NCI-H2081 (cell line): ENCODE measurements at places on chromosomes 3 and 15.

DNA sequence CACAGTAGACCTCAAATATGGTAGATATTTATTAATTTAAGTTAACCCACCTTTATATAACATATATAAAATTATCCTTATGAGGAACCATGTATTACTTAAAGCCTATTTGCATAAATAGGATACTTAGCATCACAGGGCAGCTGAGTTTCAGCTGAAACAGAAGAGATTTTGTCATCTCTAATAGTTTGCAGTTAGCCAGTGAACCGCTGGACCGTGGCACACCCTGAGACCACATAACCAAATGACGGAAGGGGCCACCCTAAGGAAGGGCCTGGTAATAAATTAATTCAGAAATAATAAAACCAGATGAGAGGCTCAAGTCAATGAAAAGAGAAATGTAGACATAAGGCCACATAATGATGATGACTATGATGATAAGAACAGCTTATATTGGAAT lies 107.7 kb downstream of the MYO5A start:
- no peak for DNase-seq

DNA sequence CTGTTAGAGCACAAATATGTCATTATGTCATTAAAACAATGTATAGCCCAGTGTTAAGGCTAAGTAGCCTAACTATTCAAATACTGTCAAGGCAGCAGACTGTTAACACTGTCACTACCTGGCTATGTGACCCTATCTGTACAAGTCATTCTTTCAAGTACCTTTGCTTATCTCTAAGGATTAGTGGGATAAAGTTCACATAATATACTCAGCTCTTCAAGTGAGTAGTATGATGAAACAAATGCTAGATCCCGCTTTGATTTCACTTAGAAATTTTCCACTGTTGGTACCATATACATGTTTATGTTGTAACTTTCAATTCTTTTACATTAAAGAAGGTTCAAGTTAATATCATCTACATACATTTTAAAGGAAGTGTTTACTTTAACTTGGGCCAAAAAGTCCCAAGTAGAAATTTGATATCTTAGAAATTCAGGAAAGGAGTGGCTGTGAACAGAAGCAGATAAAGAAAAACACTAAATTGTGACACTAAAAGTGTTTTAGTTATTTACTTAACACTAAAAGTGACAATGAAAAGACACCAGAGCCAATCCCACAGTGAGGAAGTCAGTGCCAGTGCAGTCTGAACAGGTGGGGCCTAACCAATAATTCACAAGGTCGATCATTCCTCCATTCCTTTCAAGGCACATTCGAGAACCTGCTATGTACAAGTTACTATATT lies 4.8 kb upstream of the RFX7 start:
- no peak for DNase-seq

GRCh38 chr3:185187391-185187790 lies 34.5 kb upstream of the C3orf70 start:
- no peak for DNase-seq

- DNase-seq: peak; percentile 23
Measured at GRCh38 chr3:183824761-183825455, 469 bp downstream of the MAP6D1 start.

- DNase-seq: no peak
Measured at GRCh38 chr3:14725013-14725412, 50.1 kb downstream of the C3orf20 start.

- no peak for DNase-seq
Measured at GRCh38 chr3:162295323-162295983, 798.8 kb downstream of the OTOL1 start.

DNA sequence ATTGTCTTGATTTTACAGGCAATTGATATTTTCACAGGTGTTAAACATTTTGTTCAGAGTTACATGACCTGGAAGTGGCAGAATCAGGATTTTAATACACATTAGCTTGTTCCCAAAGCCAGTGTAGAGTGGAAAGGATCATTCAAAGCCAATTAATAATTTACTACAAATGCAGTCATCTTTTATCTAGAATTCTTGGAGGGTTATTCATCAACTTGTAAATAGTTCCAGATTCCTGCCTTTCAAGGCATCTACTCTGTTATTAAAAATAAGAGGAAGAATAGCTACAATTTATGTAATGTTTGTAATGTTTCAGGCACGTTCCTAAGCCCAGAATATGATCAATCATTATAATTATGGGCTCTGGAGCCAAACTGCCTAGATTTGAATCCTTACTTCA lies 358.5 kb downstream of the ZNF385D start:
- no peak for DNase-seq

GRCh38 chr3:73866846-73867245 lies 242.1 kb upstream of the PDZRN3 start:
- DNase-seq: no peak

DNA sequence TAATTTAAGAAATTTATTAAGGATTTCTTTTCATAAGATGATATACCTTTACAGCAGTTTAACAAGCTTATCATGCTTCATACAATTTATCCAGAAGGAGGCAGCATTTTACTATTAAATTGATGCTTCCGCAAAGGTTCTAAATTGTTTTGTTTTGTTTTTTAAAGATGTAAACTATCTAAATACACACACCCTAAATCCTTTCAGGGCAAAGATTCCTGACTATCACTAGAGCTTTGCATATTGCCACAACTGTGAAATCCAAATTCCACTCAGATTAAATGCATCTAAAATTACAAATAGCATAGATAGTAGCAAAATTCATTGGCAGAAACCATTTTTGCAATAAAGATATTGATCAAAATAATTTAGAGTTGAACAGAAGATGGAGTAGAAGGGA lies 44.5 kb upstream of the CCNL1 start:
- DNase-seq: peak; percentile 24

DNA sequence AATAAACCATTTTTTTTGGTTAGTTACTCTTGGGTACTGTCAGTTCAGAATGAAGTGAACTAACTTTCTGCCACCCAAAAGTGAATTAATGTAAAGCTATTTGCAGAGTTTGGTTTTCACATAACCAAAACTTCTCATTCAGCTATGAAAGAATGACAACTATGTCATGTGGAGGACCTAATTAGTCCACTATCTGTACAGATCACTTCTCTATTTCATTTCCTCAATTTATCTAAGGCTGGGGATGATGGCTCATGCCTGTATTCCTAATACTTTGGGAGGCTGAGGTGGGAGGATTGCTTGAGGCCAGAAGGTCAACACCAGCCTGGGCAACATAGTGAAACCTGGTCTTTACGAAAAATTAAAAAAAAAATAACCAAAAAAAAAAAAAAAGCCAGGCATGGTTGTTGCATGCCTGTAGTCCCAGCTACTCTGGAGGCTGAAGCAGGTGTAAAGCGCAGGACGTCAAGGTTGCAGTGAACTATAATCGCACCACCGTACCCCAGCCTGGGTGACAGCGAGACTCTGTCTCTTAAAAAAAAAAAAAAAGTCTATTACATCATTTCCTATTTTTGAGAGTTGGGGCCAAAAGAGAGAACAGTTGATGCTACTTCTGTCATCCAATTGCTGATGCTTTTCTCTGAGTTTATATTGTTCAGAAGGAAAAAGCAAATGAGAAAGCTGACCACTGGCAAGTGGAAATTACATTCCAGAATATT lies 8.7 kb downstream of the HYPK start:
- no peak for DNase-seq

GRCh38 chr15:78875107-78875914 lies 2.6 kb downstream of the MORF4L1 start:
- DNase-seq: no peak

DNA sequence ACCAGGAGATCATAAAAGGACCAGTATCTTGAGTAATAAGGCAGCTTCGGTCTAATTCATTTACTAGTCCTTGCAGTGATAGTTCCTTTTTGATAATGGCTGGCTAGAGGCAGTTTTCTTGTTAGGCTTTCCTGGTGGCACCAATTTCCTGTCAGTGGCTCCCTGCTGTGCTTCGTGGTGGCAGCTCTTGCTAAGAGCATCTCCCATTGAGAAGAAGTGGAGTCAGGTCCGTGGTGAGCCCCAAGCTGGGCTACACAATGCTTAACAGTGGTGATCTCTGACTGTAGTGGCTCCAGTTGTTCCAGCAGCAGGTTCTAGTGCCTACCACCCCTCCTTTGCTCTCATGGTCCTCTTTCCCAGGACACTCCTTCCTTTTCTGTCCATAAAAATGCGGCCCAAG lies 111.2 kb downstream of the RAP2B start:
- peak; percentile 20 for DNase-seq

- no peak for DNase-seq
Measured at GRCh38 chr3:150611666-150612065, 8.5 kb downstream of the SELENOT start.

GRCh38 chr3:110518031-110518430 lies 553.6 kb upstream of the NECTIN3 start:
- no peak for DNase-seq

DNA sequence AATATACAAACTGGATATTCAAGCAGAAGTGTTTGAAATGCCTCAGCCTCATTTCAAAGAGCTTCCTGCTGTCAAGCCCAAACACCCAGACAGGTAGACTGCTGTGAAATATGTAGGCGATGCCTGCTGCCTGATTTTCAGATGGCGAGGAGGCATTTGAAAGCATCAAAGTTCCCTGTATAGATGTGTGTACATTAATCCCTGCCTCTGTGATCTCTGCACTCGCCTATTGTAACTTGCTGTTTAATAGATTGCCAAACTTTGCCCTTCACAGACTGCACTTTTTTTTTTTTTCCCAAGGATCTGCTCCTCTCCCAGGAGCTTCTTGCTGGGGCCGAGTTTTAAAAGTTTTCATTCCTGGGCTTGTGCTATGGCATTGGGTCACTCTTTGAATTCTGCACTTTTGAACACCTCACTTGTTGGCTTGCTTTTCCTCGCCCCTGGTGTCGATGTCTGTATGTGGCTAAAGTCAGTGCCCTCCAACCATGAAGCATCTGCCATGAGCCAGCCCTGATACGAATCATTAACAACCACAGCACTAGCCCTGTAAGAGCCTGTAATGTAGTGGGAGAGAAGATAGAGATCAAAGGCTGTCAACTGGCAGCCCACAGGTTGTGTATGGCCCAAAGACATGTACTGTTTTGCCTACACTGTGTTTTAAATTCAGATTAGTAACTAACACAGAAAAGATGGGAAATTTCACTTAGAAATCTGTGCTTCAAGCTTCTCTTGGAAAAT lies 287.6 kb upstream of the ICE2 start:
- no peak for DNase-seq

- no peak for DNase-seq
Measured at GRCh38 chr3:133209871-133210550, 171.8 kb downstream of the TMEM108 start.

DNA sequence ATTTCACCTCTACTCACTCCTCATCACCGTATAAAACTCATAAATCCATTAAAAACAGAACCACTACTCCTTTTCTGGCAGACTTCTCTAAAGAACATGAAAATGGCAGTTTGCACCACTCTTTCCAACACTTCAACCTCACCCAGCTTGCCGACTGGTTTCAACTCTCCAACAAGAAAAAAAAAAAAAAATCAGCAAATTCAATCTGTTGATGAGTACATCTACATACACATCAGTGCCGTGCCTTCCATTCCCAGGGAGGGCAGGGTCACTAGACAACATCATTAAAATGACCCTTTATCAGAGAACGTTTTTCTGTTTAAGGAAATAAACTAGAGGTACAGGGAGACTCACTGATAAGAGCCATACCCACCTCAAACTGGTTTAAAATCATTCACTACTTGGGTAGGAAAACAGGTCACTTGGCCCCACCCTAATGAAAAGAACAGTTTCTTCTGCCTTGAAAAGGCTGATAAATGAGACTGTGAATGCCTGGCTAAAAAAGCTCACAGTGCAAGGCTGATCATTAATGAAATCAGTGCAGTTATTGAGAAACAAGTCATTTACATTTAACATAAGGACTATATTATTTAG lies 6.0 kb downstream of the ANXA2 start:
- DNase-seq: no peak

DNA sequence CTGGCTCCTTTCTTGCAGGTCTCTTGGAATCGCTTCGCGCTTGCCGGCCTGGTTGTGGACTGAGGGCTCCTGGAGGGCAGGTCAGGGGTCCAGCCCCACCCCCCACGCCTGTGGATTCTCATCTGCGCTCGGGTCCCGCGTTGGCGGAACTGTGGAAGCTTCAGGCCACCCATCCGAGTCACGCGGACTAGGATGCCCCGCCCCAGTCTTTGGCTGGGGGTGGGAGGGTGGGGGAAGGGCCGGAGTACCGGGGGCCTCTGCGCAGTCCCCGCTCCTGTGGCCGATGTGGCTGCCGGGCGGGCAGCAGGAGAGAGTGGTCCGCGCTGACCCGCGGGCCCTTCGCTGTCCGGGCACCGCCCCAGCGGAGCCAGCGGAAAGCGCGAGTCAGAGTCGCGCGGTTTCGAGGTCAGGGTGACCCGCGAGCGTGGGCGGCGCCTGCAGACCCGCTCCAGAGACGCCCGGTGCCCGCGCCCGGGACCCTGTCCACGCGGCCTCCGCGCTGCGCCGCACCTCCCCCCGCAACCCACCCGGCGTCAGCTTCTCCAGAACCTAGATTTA lies 114.2 kb downstream of the KLF13 start:
- no peak for DNase-seq

DNA sequence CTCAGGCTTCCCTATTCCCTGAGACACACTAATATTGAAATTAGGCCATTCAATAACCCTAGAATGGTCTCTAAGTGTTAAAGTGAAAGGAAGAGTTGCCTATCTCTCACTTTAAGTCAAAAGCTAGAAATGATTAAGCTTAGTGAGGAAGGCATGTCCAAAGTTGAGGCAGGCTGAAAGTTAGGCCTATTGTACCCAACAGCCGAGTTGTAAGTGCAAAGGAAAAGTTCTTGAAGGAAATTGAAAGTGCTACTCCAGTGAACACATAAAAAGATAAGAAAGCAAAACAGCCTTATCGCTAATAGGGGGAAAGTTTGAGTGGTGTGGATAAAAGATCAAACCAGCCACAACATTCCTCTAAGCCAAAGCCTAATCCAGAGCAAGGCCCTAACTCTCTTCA lies 117.9 kb upstream of the SPATA12 start:
- DNase-seq: no peak

DNA sequence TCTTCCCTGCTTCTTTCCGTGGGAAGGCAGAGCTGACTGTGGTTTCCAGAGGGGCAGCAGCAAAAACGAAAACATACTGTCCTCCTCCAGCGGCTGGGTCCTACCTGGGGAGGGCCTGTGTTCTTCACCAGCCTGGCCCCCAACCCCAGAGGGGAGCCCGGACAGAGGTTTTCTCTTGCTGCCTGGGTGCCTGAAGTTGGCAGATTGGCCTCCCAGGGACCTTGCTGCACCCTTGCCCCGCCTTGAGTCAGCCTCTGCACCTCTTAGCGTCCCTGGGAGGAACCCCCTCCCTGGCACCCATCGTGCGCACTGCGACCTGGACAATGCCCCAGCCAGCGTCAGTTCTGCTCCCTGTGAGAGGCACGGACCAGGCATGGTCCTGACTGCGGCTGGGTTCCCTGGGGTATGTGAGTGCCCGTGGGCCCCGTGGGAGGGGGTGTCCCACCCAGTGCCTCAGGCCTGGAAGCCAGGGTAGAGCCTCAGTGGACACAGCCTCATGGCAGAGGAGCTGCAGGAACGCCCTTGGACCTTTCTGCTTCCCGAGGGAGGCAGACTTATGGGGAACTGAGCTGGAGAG lies 56.8 kb upstream of the PRR23E start:
- no peak for DNase-seq
